ENCODE measurements at places on chromosomes 4 and X.

DNA sequence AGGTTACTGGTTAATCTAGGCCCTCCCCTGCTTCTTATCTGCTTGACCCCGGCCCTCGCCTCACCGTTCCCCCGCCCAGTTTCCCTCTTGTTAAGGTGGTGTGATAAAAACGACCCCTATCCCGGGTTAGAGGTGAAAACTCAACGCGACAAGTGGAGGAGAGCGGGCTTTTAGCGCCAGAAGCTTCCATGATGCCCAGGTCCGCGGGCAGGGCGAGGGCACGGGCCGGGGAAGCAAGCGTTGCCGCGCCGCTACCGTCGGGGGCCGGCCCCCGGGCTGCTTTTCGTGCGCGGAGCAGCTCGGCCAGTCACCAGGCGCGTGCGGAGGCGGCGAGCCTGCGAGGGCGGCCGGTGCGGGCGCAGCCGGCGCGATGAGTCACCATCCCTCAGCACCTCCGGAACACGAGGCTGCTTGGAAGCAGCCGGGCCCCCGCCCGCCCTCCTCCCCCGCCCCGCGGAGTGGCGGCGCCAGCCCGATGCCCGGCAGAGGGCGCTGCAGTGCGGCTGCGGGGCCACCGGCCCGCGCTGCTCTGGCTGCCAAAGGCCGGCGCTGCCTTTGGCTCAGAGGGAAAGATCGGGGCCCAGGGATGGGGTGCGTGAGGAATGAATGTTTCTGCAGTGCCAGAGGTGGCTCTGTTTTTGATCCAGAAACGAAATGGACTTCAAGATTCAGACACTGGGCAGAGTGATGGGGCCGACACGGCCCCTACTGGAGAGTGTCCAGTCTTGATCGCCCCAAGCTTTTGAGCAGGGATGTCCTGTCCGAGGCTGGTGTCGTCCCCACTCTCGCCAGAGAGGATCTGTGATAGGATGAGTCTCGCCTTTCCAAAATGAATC, 107.8 kb downstream of the NHSL2 start:
- DNase-seq, result peak; percentile 83

- peak; percentile 7 for DNase-seq
These were observed 382.4 kb upstream of the GALNT7 start for GRCh38 chr4:172786039-172786792.

GRCh38 chr4:130478406-130478805, 1382.5 kb downstream of the C4orf33 start:
- DNase-seq, result peak; percentile 84

GRCh38 chrX:2894885-2895292, 34.2 kb downstream of the ARSD start:
- DNase-seq, result peak; percentile 85

GRCh38 chrX:136386826-136387225, 86.1 kb downstream of the ADGRG4 start:
- no peak for DNase-seq

DNA sequence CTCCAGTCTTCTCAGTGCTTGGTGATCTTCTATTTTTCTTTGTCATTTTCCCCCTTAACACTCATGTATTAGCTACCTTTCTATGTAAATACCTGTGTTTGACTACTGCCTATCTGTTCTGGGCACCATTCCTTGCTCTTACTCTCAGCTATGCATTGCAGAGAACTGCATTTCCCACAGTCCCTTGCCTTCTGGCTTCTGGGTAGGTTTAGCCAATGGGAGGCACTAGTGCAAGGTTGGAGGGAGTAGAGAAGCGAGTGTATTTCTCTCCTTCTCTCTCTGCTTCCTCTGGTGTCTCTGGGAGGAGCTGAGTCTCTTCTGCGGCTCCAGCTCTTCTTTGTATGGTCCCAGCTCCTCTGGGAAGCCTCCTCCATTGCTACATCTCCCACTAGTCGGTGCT, 50.5 kb downstream of the CWH43 start:
- no peak for DNase-seq

GRCh38 chr4:184588893-184589292, 60.4 kb downstream of the CASP3 start:
- DNase-seq, result no peak

GRCh38 chr4:42101446-42101975, 50.9 kb downstream of the BEND4 start:
- DNase-seq, result peak; percentile 80

DNA sequence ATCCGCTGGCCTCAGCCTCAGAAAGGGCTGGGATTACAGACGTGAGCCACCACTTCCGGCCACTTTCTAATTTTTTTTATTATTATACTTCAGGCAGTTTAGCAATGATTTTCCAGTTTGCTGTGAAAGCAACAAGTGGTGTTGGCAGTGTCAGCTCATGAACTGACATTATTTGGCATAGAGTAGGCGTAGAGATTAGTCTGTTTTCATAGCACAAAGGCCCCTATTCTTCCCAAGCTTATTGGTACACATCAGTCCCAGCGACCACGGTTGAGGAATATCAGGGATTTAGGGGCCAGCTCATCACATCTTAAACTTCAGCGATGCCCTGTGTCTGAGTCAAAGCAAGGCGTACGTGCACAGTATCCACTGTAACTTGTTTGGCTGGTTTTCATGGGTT, 53.0 kb upstream of the RASSF6 start:
- DNase-seq, result no peak

- DNase-seq, result no peak
These were observed 334.5 kb downstream of the GPAT3 start for GRCh38 chr4:83870328-83870950.

- DNase-seq, result no peak
These were observed 448.3 kb upstream of the ZFP42 start for GRCh38 chr4:187547316-187547715.

DNA sequence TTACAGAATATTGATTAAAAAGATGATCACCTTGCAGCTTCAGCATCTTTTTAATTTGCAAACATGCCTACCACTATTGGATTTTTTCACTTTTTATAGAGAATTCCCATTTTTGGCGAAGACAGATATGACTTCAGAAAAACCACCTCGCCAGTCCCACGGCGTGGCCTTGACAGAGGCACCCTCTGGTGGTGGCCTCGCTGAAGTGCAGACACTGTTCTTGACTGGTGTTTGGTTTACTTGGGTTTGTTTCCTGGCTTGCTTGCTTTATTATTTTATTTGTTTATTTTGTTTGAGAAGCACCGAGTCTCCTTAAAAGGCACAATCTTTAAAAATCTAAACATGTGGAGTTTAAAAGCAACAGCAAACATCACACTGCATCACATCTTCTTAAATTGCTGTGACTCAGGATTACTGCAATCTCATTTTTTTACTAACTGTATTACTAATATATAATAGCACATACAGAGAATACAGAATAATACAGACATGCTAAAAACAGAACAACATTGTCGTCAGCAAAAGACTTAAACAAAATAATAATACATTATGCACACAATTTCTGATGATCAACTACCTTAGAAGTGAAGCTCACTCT, 13.1 kb upstream of the AMTN start:
- DNase-seq, result peak; percentile 33

DNA sequence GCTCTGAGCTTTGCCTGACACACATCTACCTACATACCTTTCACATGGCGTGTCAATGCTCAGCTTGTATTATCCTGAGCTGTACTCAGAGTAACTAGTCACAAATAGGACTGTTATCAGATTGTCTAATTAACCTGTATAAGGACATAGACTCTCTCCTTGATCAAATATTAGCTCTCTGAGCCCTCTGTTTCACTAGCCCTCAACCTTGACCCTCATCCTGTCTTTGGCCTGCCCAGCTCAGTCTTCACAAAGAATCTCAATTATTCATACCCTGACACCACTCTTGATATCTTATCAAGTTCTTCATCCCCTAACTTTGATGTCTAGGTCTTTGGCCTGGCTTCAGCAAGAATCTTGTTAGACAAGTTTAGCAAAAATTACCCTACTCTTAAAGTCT, 320.7 kb upstream of the PCDH7 start:
- no peak for DNase-seq

GRCh38 chr4:12724510-12724909, 759.6 kb downstream of the RAB28 start:
- no peak for DNase-seq

GRCh38 chr4:126794363-126794762, 838.4 kb upstream of the INTU start:
- DNase-seq, result peak; percentile 75

- peak; percentile 34 for DNase-seq
These were observed 15.6 kb upstream of the EXOSC9 start for GRCh38 chr4:121785479-121785878.

- DNase-seq, result peak; percentile 89
These were observed 21.1 kb upstream of the PAPSS1 start for GRCh38 chr4:107740950-107741701.

DNA sequence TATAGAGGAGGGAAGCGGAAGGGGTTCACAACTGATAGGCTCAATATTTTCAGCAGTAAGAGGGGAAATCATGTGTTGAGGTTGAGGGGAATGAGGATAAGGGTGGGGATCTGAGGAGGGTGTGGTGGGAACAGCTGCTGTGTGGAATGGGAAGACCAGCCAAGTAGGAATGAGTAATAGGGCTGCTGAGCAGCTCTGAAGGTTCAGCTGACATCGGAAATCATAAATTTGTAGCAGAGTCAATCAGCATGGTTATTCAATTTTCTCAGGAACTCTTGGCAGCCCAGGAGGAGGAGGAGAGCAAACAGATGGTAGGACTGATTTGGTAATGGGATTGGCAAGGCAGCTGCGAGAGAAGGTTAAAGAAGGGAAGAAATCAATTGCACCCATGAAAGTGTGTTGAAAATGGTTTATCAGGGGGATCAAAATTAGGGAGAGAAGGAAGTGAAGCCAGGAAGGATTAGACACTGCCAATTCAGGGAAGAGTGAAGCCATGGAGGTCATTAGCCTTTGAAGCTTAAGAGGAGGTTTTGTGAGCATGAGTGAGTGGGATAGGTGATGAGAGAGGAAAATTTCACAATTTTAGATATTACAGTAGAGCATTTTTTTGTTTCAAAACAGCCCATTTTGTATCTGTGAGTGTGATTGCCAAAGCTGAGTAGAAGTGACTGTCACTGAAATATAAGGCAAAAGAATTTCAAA, 82.6 kb downstream of the PCDH7 start:
- DNase-seq, result no peak

DNA sequence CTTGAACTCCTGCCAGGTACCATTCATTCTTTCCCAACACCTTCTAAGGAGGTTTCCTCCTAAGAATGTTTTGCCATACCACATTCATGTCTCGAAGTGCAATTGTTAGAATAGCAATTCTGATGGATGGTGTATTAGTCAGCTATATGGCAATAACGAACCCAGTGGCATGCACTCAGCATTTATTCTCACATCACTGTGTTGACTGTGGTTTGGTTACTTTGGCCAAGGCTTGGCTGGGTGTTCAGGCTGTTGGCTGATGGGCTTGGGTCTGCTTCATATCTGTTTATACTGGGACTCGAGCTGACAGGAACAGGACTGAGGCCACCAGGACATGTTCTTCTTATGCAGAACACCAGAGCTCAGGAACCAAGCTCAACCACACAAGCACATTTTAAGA, 31.7 kb downstream of the PSAPL1 start:
- no peak for DNase-seq

DNA sequence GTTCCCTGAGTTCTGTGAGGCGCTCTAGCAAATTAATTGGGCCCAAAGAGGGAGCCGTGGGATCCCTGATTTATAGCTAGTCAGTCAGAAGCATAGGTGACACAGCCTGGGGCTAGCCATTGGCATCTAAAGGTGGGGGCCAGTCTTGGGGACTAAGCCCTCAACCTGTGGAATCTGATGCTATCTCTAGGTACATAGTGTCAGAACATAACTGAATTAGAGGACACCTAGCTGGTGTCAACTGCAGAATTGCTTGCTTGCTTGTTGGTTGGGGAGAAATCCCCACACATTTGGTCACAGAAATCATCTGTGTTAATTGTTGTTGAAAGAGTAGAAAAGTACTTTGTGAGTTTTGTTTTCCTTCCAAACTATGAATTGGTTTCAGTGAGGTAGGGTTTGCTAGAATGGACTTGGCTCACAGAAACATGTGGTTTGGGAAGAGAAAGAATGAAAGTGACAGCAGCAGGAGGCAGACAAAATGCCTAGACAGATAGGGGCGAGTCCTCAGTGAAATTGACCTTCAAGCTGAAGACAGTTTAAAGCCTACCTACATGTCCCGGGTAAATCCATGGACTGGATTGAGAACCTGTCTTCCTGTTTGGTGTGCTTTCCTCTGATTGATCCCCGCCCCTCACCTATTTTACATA, 12.8 kb upstream of the GPR82 start:
- DNase-seq, result no peak

GRCh38 chr4:87017580-87018342, 83.0 kb downstream of the AFF1 start:
- peak; percentile 95 for DNase-seq

- DNase-seq, result no peak
These were observed 173.2 kb upstream of the TECRL start for GRCh38 chr4:64582492-64582891.

DNA sequence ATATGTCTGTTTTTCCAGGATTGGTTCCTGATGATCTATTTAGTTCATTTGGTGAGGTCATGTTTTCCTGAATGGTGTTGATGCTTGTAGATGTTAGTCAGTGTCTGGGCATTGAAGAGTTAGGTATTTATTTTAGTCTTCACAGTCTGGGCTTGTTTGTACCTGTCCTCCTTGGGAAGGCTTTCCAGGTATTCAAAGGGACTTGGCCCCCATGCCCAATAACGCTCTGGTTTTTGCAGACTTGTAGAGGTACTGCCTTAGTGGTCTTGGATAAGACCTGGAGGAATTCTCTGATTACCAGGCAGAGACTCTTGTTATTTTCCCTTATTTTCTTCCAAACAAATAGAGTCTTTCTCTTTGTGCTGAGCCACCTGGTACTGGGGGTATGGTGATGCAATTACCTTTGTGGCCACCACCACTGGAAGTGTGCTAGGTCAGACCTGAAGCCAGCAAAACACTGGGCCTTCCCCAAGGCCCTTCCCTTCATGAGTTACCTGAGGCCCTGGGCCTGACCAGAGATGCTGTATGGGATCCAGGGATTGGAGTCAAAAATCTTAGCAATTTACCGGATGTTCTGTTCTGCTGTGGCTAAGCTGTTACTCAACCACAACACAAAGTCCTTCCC, 63.3 kb upstream of the RXFP1 start:
- no peak for DNase-seq
